Astrocyte (in vitro differentiated cells and primary cell): ENCODE measurements at places on chromosomes 6 and 20.

DNA sequence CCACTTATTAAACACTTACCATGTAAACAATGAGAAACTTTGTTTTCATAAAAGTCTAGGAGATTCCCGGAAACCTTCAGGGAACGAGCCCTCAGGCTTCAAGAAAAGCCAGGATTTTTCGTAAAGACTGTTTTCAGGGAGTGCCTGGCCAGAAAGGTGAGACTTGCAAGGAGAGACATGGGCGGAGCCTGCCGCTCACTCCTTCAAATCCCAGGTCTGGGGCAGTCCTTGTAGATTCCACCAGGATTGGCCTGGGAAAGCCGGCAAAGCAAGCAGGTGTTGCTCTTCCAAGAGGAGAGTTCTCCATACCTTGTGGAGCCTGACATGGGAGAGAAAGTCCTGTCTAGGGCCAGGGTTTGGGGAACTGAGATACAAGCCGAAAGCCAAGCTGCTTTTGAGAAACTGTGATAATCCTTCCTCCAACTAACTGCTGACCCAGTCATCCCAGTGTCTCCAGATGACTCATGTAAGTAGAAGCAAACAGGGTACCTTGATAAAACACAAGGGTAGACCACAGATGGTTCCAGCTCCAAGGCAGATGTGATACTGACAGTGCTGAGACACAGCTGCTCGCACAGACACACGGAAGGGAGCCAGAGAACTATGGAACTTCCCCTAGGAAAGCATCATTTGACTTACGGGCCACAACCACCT, 69.4 kb upstream of the NAA20 start:
- DNase-seq: peak; percentile 82

- no peak for DNase-seq
These were observed 10.4 kb upstream of the ACTR5 start for GRCh38 chr20:38737887-38738286.

- no peak for DNase-seq
These were observed 126.1 kb upstream of the UST start for GRCh38 chr6:148620579-148621298.

- no peak for DNase-seq
These were observed 610.6 kb downstream of the HDGFL1 start for GRCh38 chr6:23179994-23180393.

- DNase-seq: no peak
These were observed 5.2 kb downstream of the MRPS10 start for GRCh38 chr6:42212442-42212841.

DNA sequence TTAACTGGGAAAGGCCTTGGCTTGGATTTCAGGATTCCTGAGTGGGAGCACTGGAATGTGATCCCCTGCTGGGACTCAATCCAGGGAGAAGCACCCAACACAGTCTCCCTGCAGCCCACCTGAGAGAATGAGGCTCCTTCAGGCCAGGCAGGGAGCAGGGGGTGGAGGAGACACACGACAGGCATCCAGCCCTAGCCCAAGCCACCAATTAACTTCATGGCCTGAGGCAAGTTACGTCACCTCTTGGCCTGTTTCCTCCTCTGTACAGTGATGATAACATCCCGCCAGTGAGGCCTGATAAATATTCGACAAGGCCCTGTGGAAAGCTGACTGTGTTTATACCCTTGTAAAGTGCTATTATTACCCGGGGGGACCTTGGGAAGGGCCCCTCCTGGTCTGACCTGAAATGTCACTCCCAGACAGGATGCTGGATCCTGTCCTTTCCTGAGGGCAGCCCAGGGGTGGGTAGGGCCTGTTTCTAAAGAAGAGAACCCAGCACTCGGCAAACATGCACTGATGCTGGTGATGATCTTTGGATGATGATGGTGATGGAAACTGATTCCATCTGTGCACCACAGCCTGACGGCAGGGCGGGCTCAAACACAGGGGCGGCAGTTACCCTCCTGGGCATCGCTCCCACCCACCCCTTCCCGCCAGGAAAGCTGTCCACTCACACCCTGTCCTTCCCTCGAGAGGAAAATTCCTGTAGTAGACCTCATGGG, 12.4 kb downstream of the FRS3 start:
- DNase-seq: peak; percentile 70

- no peak for DNase-seq
These were observed 2.2 kb downstream of the TM9SF4 start for GRCh38 chr20:32111753-32112152.

DNA sequence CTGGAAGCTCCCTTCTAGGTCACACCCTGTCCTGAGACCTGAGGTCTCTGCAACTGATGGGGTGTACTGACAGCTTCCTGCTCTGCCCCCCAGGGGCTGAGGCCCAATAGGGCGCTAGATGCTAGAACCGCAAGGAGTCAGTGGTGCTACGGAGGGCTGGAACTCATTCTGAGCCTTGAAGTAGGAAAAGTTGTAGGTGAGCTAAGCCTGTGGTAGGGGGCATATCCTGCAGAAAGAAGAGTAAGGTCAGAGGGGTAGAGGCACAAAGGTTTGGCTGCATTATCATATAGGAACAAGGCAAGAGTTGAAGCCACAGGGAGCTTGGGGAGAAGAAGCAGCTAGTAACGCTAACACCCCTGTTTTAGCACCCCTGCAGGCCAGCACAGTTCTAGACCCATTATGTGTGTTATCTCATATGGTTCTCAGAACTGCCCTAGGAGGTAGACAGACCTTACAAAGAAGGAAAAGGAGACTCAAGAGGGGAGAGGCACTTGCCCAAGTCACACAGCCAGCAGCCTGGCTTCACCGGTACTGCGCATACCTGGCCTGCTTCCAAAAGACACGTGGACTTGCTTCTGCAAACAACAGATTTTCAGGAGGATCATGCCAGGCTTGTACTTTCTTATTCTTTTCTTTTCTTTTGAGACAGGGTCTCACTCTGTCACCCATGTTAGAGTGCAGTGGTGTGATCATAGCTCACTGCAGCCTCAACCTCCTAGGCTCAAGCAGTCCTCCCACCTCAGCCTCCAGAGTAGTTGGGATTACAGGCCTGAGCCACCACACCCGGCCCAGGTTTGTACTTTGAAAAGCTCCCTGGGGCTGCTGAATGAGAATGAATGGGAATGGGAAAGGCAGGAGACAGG, 156.1 kb downstream of the MRPL14 start:
- DNase-seq: no peak

DNA sequence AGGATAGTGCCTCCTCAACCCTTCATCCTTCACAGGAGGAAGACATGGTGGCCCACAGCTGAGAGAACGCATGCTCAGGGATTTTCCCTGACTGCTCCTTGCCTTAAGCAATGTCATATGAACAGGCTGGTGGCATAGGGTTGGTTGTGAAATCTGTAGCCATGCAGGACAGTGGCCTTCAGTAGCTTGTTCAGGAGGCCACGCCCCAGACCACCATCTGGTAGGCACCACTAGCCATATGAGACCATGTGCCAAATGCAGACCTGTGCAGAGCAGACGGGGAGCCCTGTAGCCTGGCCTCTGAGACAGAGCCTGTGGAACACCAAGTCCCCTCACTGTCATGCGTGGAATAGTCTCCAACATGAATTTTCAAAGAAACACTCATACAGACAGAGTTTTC, 76.5 kb downstream of the ADTRP start:
- DNase-seq: no peak

GRCh38 chr20:53343448-53343847, 250.2 kb downstream of the ZNF217 start:
- DNase-seq: no peak

GRCh38 chr20:11051136-11051535, 377.3 kb upstream of the JAG1 start:
- DNase-seq: no peak

- DNase-seq: no peak
These were observed 89.0 kb downstream of the NRSN1 start for GRCh38 chr6:24214984-24215383.

- DNase-seq: peak; percentile 69
These were observed 3.1 kb downstream of the GABRR2 start for GRCh38 chr6:89311853-89312531.

GRCh38 chr6:28875191-28875747, 48.5 kb downstream of the TRIM27 start:
- no peak for DNase-seq

- DNase-seq: peak; percentile 54
These were observed 648.5 kb downstream of the TFAP2A start for GRCh38 chr6:9766240-9766915.

DNA sequence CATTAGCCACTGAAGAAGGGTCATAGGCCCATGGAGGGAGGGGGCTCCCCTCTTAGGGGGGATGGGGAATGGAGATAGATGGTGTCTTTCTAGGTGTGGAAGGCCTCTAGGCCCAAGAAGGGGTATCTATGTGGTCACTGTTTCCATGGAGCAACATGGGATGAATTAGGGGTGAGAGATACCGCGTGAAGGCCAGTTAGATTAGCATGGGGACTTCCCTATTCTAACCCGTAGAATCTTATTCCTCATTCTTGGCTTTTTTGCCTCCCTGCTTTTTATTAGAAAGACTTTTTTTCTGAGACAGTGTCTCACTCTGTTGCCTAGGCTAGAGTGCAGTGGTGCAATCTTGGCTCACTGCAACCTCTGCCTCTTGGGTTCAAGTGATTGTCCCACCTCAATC, 3.2 kb downstream of the RAB44 start:
- DNase-seq: no peak

DNA sequence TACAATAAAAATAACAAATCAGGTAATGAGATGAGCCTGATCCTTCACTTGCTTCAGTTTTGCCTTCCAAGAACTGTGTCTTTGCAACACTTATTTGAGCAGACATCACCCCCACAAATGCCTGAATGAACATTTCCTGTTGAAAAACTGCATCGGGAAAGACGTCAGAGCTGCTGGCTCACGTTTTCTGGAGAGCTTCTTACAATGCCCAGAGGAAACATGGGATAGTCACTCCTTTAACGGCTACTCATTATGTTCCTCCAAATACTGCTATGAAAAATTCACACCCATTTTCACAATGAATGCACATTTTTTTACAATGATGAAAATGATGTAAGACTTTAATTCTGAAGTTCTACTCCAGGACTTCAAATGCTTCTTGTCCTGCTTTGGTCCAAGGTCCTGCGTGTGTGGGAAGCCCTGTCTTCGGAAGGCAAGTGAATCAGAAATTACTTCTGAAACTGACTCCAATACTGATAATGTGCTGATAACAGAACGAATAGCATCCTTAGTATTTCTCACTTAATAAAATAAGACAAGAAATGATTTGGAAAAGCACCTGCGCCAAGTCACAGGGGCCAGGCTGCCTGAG, 238.0 kb downstream of the ANKRD60 start:
- peak; percentile 85 for DNase-seq

GRCh38 chr6:170086639-170087420, 204.0 kb downstream of the DLL1 start:
- DNase-seq: no peak

DNA sequence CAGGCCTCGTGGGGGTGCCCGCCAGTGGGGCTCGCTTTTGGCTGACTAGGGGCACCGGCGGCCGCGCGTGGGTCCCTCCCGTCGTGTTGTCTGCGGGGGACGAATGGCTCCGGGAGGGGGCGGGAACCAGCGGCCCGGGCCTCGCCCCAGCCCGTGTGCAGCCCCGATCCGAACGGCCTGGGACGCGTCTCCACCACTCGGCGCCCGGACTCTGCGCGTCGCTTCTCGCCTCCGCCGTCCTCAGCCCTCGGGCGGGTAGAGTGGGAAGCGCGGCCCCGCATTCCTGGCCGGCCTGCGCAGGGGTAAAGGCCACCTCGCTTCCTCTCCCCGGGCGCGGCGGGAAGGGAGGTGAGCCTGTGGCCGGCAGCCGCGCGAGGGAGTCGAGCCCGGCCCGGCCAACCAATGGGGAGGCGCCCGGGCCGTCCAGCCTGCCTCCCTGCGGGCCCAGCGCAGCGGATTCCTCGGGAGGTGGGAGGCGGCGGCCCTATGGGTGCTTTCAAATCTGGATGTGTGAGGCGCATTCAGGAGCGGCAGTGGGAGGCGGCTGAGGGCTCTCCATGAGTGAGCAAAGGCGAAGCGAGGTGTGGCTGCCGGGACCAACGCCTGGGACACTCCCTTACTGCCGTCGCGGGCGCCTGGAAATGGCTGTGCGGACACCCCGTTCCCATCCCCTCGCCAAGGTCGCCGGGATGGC, 1.1 kb upstream of the ZBTB46 start:
- DNase-seq: no peak

GRCh38 chr6:141467881-141468280, 664.8 kb upstream of the GJE1 start:
- peak; percentile 91 for DNase-seq

- peak; percentile 58 for DNase-seq
These were observed 36.6 kb upstream of the NFATC2 start for GRCh38 chr20:51579137-51579536.

- peak; percentile 49 for DNase-seq
These were observed 221.0 kb upstream of the SULF2 start for GRCh38 chr20:48006036-48006833.

- DNase-seq: no peak
These were observed 470.8 kb downstream of the CD109 start for GRCh38 chr6:74166849-74167248.

DNA sequence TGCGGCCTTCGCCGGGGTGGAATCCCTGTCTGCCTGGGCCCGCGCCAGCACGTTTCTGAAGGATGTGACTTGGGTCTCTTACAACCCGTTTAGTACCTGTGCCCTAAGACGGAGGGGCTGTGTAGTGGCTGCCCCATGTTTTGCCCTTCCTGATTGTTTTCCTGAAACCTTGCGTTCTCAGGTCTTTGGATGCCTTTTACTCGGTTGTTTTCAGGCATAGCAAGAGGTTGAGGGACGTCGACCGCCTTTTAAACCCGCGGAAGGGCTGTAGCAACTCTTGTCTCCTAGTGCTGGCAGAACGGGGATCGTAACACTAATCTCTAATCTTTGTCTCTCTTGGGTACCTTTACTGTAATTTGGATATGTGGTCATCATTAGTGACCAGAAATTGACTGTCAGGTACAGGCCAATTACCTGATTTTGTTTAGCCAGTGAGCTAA, 706 bp upstream of the NANP start:
- DNase-seq: no peak

- DNase-seq: no peak
These were observed 95.2 kb downstream of the KIF13A start for GRCh38 chr6:17892097-17892686.

DNA sequence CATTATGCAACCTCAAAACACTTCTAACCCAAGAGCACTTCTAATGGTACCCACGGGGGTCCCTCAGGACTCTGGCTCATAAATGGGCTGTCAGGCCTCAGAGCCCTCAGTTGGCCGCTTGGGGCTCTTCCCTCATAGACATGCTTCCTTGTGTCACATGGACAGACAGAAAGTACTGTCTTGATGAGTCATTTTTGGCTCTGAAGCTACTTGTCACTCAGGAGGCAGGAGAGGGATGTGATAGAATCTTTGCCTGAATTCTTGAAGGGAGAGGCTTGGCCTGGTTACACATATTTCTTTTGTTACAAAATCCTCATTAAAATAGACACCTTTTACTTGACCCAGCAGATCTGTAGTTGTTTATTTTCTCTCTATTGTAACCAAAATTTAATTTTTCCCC, 15.1 kb upstream of the EDN1 start:
- DNase-seq: peak; percentile 50

- DNase-seq: no peak
These were observed 193.8 kb upstream of the PRSS16 start for GRCh38 chr6:27053738-27054137.

- DNase-seq: peak; percentile 36
These were observed 50.6 kb downstream of the SOD2 start for GRCh38 chr6:159642481-159642880.

GRCh38 chr20:4150070-4150441, 134.7 kb upstream of the RNF24 start:
- DNase-seq: peak; percentile 56

GRCh38 chr6:111361648-111362047, 121.4 kb downstream of the REV3L start:
- no peak for DNase-seq

- DNase-seq: peak; percentile 22
These were observed 59.9 kb downstream of the MACROD2 start for GRCh38 chr20:14055127-14055742.

- no peak for DNase-seq
These were observed 29.6 kb downstream of the QKI start for GRCh38 chr6:163444077-163444476.
